ENCODE measurements at places on chromosomes 7 and 10.

GRCh38 chr10:95350830-95351228, 60.0 kb upstream of the PDLIM1 start:
- DNase-seq: no peak

DNA sequence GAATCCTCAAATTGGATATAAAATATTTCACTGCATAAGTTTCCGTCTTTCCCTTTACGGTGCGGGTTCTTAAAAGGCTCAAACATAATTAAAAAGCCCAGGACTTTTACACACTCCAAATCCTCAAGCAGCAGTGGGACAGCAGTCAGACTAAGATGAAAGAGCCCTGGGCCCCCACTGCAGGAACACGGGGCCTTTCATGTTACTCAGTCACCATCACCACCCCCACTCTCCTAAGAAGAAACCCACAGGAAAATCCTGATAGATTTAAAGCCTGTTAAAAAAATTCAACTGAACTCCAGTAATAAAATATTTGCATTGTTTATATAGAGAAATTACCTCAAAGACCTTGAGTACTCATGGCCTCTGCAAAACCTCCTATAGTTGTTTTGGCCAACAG, 74.0 kb upstream of the TRIL start:
- no peak for DNase-seq

GRCh38 chr10:109978481-109978880, 29.3 kb upstream of the ADD3 start:
- DNase-seq: no peak

GRCh38 chr10:117249493-117250093, 8.7 kb downstream of the SLC18A2 start:
- DNase-seq: no peak

DNA sequence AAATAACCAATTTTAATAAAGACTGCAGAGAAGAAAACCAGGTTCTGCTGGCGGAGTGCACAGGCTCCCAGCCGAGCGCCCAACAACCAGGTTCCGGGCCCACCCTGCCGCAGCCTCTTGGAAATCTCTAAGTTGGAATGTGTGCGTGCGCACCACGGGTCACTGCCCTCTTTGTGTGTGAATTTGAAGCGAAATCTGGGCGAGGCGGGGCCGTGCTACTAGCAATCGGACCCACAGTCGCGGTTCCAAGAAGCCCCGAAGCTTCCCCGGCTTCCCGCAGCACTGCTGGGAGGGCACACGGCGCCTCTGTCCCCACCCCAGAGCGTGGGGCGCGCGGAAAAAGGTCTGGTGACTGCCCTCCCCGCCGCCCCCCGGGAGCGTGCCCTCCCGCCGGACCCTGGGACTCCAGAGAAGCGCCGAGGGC, 666 bp upstream of the MAP3K8 start:
- DNase-seq: peak; percentile 46

DNA sequence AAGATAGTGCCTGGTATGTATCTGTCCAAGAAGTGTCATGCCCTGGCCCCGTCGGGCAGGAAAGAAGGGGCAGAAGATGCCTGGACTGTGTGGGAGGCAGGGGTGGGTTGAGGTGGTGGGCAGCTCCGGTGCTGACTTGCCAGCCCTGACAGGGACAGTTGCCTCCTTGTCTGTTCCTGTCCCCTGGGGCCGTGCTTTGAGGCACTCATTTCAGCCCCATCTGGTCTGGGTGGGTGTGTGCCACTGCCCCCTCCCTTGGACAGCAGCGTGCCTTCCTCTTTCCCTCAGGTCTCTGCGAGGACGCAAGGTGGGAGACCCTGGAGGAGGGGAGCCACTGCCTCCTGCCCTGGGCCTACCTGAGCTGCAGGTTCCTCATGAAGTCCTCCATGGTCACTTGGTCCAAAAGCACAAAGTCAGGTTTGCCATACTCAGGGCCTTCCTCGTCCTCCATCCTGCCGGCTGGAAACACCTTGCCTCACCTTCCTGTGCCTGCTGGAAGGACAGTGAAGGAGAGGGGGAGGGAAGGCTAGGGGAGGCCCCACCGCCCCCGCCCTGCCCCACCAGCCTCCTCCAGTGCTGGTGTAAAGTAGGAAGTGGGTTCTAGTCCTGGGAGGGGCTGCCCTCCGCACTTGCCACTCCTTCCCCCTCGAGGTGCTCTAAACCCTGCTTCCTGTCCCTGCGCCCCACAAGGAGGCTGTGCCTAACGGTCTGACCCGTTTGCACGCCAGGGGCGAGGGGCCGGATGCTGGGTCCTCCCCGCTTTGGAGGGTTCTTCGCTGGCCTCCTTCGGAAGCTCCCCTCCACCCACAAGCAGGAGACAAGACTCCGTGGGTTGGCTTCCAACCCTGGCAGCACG, at the start of gene MYO1G:
MYO1G (minus strand) TSS at position 505 of the 856 bp plus-strand sequence; CDS start at position 451, 54 bp downstream.
- no peak for DNase-seq

Data from NCI-H510A treated with DMSO at 0.1 percent for 48 hours (cell line).